ENCODE measurements at places on chromosomes 2 and 18.

GRCh38 chr2:168160897-168161296 is 86.5 kb downstream of the STK39 start:
- DNase-seq: no peak
- H3K27me3 ChIP-seq: no peaks in the 10 kb centered on the region
- peaks cover 4% of the 10 kb centered on the region for H3K36me3 ChIP-seq
- no peak overlapping the region for H3K27ac ChIP-seq
- H3K4me1 ChIP-seq: peaks cover 26% of the 10 kb centered on the region

GRCh38 chr2:10285556-10286198 is 17.0 kb upstream of the HPCAL1 start:
- no peaks in the 10 kb centered on the region for H3K27me3 ChIP-seq
- H3K4me1 ChIP-seq: peaks cover 5% of the 10 kb centered on the region
- no peak for DNase-seq
- no peak overlapping the region for H3K4me3 ChIP-seq
- no peak overlapping the region for H3K27ac ChIP-seq

DNA sequence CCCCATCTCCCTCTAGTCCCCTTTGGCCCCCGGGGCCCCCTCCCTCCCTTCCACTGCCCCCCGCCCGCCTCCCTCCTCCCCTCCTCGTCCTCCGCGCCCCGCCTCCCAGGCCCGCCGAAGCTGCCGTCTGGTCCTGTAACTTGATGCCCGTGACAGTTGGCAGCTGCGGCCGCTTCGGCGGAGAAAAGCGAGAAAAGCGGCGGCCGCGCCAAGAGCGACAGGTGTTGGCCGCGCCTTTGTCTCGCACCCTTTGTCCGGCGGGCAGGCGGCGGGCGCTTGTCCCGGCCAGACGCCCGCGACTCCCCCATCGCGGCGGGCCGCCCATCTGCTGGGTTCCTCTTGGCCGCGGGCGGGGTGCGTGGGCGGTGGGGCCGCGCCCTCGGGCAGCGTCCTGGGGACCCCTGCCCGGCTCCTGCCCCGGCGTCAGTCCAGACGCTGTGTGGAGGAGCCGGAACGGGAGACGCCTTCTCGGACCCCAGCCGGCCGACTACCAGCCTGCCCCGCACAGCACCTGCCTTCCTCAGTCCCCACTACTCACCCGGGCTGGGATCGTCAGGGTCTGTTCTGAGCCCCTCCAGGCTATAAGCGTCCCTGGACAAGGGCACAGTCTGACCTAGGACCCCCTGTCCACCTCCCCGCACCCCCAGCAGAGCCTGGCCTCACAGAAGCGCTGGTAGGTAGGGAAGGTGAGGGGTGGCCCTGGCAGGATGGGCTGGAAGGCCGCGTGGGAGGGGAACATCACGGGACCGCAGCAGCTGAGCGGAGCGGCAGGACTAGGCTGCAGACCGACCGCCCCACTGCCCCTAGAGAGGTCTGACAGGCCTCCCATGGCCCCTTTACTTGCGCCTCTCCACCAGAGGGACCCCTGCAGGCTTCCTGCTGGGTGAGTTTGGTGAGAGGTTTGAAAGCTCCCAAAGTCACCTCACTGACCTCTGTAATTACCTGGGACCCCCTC is 1.2 kb upstream of the HES6 start:
- no peak for DNase-seq
- H3K27me3 ChIP-seq: peaks cover 4% of the 10 kb centered on the region
- H3K4me1 ChIP-seq: peaks cover 15% of the 10 kb centered on the region
- H3K4me3 ChIP-seq: peak overlapping the region; percentile 93

- H3K4me1 ChIP-seq: no peaks in the 10 kb centered on the region
- H3K36me3 ChIP-seq: no peaks in the 10 kb centered on the region
- DNase-seq: no peak
- no peaks in the 10 kb centered on the region for H3K27me3 ChIP-seq
- no peak overlapping the region for H3K4me3 ChIP-seq
These were observed 405.5 kb downstream of the MEIS1 start for GRCh38 chr2:66840321-66841002.

GRCh38 chr2:20622296-20622686 is 28.6 kb downstream of the HS1BP3 start:
- no peaks in the 10 kb centered on the region for H3K4me1 ChIP-seq
- H3K4me3 ChIP-seq: no peak overlapping the region
- H3K36me3 ChIP-seq: peaks cover 5% of the 10 kb centered on the region
- no peak overlapping the region for H3K27ac ChIP-seq
- DNase-seq: peak; percentile 1

GRCh38 chr18:45464619-45465018 is 150.7 kb upstream of the SLC14A2 start:
- no peak for DNase-seq
- H3K4me3 ChIP-seq: no peak overlapping the region
- H3K4me1 ChIP-seq: no peaks in the 10 kb centered on the region
- peaks cover 2% of the 10 kb centered on the region for H3K36me3 ChIP-seq
- H3K27ac ChIP-seq: no peak overlapping the region

DNA sequence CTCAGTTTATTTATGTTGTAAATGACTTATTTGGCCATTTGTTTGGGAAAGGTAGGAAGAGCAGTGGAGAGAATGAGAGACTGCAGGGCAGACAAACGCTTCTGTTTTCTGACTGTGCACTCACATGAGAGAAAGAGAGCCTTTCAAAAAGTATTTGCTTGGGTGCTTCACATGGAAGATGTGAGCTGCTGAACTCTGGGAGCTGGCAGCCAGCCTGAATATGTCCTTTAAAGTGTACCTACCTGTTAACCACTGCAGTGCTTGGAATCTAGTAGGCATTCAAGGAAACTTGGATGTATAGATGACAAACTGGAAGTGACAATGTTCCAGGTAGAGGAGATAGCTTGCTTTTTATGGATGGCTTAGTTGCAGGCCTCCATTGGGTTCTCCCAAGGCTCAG is 68.8 kb downstream of the PTPRM start:
- H3K27me3 ChIP-seq: no peaks in the 10 kb centered on the region
- no peak overlapping the region for H3K4me3 ChIP-seq
- no peak overlapping the region for H3K27ac ChIP-seq
- H3K4me1 ChIP-seq: no peaks in the 10 kb centered on the region
- no peaks in the 10 kb centered on the region for H3K36me3 ChIP-seq

DNA sequence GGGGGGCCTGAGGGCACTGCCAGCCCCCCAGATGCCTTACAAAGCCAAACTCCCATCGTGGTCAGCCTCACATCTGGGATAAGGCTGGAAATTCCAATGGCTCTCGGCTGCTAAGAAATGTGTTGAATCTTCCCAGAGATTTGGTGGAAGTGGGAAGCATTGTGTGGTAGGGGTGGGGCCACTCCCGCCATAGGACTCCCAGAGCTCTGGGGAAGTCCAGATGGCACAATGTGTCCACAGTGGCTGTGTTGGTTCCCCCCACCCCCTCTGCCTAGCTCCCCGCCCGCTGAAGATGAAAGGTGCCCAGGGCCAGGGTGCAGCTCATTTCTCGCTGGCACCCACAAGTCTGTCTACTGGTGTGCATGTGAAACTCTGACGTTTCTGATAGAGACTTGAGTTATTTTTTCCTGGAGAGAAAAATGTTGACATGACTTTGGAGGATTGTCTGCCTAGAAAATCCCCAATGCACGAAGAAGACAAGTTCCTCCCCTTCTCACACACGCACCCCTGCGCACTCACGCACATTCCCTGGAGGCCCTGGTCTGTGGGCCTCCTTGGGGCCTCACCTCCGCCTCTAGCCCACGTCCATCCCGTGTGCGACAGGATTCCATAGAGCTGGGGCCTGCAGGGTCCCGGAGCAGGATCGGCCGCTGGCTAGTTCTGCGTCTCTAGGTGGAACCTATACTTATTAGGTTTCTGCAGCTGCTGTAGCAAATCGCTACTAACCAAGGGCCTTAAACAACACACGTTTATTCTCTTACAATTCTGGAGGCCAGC is 199.1 kb downstream of the ZFP36L2 start:
- H3K27ac ChIP-seq: no peak overlapping the region
- peaks cover 8% of the 10 kb centered on the region for H3K4me1 ChIP-seq
- peaks cover 4% of the 10 kb centered on the region for H3K36me3 ChIP-seq
- no peak for DNase-seq
- H3K27me3 ChIP-seq: peaks cover 4% of the 10 kb centered on the region
- no peak overlapping the region for H3K4me3 ChIP-seq

GRCh38 chr2:74952575-74952974 is 5.9 kb upstream of the POLE4 start:
- peaks cover 13% of the 10 kb centered on the region for H3K36me3 ChIP-seq
- H3K27ac ChIP-seq: no peak overlapping the region
- no peaks in the 10 kb centered on the region for H3K27me3 ChIP-seq
- H3K4me1 ChIP-seq: peaks cover 12% of the 10 kb centered on the region

- DNase-seq: no peak
- H3K4me1 ChIP-seq: no peaks in the 10 kb centered on the region
- H3K36me3 ChIP-seq: no peaks in the 10 kb centered on the region
- H3K27me3 ChIP-seq: no peaks in the 10 kb centered on the region
- no peak overlapping the region for H3K4me3 ChIP-seq
These were observed 251.8 kb upstream of the NETO1 start for GRCh38 chr18:73119574-73119973.

GRCh38 chr18:79416677-79417052 is 20.9 kb downstream of the NFATC1 start:
- DNase-seq: no peak
- peaks cover 29% of the 10 kb centered on the region for H3K4me1 ChIP-seq
- peaks cover 3% of the 10 kb centered on the region for H3K36me3 ChIP-seq
- H3K27me3 ChIP-seq: no peaks in the 10 kb centered on the region
- H3K27ac ChIP-seq: peak overlapping the region; percentile 14

DNA sequence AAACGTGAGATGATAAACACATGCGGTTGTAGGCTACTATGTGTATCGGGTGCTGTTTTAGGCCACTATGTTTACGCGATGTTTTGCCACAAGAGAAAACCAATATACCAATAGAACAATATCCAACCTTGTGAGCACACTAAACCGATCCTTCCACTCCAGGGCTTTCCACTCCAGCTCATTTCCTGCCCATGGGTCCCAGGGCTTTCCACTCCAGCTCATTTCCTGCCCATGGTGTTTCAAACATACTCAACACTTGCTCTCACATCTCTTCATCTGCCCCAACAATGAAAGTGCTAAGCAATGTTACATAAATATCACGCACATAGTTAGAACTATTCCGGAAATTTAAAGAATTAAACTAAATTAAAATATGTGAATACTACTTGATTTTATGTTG is 80.0 kb downstream of the EPB41L3 start:
- no peak for DNase-seq
- peaks cover 46% of the 10 kb centered on the region for H3K27me3 ChIP-seq
- H3K27ac ChIP-seq: no peak overlapping the region
- no peak overlapping the region for H3K4me3 ChIP-seq
